ENCODE measurements at places on chromosomes 11 and 22. TPM values are rescaled to one million over a fixed set of nuclear protein-coding genes. Genes with fewer than 3 reads are reported as not detected.

The MPZL2 gene
- total RNA-seq, result not detected

The OR51S1 gene
- not detected for total RNA-seq

The FAM111B gene
- 148 TPM for total RNA-seq

GRCh38 chr11:31415435-31415834, 45.8 kb downstream of the DNAJC24 start:
- DNase-seq, result no peak

The MAPK11 gene
- 9.8 TPM for total RNA-seq

GRCh38 chr11:63783925-63784592, 15.5 kb upstream of the ZFTA start:
- DNase-seq, result no peak

GRCh38 chr11:44617671-44618461, 52.4 kb downstream of the CD82 start:
- DNase-seq, result peak; percentile 3

GRCh38 chr11:87851827-87852226, 323.4 kb downstream of the RAB38 start:
- no peak for DNase-seq

DNA sequence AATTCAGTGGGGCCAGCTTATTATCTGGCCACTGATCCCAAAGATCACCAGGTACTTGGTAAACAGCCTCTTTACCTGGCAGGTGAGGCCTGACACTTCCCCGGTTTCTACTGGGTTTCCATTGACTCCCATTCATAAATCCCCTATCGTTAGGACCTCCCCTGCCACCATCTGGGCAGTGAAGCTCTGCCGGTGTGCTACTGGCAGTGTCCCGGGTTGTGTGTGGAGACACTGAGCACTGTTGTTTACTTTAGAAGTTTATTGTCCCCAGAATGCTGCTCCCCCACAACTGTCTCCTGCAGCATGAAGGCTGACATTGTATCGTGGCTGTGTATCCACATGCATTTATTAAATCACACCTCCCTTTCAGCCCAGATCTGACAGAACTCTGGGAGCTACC, 142.7 kb downstream of the WNT7B start:
- DNase-seq, result no peak

- no peak for DNase-seq
These were observed 22.5 kb upstream of the SMIM35 start for GRCh38 chr11:118109231-118109630.

DNA sequence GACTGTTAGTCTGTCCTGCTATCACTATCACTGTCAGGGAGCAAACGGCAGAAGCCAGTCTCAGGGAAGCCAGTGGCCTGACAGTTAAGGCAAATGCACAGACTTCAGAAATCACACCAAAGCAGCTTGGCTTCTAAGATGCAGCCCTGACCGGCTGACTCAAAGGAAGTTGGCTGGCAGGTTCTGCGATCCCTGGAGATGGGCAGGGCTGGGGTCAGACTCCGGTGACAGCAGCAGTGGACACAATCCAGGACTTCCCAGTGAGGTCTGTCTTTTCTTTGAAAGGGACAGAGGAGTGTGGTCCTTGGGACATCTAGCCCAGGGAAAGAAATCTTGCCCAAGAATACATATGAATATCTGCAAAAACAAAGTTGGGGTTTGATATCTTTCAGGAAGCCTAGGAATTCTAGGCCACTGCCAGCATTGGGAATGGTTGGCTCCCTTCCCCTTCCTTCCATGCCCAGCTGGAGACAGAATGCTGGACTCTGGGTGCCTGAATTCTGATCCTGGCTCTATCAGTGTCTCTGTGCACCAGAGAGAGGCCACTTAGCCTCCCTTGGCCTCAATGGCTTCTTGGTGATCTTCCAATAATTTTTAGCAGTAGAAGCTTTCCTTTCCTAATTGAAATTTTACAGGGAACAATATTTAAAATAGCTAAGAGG, 108.9 kb downstream of the KIRREL3 start:
- no peak for DNase-seq

The SERPIND1 gene
- total RNA-seq, result not detected

The THY1 gene
- total RNA-seq, result not detected

- no peak for DNase-seq
These were observed 1045.8 kb downstream of the BRD1 start for GRCh38 chr22:48781868-48782267.

DNA sequence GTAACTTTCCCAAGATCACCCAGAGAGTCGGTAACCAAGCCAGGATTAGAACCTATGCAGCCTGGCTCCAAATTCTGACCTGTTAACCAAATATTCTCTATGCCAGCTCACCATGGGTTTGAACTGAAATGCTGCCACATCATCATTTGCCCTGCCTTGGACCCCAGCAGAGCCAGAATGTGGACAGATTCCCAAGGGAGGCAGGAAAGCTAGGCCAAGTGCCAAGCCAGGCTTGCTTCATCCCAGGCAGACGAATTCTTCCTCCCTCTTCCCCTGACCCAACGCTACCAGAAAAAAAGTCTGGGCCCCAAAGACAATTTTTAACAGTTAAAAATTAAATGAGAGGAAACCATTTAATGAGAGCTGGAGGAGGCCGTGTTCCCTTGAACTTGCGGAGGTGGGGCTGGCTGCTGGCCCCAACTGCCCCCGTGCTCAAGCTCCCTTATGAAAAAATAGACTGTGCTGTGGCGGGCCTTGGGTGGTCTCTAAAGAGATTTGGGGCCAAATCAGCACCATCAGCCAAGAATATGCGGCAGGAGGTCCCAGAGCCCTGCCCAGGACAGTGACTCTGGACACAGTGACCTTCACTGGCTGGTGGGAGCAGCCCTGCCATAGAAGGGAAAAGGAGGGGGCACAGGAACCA, 184.1 kb upstream of the SYT13 start:
- no peak for DNase-seq

The RIMBP3B gene
- total RNA-seq, result 0.49 TPM

DNA sequence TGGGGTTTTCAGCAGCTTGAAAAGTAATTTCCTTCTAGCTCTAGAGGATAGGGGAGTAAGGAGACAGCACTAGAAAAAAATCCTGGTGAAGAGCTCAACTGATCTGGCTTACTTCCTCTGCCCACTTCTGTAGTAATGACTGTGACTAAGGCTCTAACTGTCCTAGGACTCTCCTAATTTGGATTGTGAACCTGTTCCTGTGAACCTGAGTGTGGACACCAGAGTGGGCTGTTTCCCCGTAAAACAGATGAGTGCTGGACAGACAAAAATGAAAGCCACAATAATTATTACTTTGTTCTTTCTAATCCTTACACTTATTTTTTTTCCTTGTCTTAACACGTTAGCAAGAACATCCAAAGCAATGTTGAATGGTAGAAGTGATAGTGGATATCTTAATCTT, 154.1 kb downstream of the AASDHPPT start:
- no peak for DNase-seq

DNA sequence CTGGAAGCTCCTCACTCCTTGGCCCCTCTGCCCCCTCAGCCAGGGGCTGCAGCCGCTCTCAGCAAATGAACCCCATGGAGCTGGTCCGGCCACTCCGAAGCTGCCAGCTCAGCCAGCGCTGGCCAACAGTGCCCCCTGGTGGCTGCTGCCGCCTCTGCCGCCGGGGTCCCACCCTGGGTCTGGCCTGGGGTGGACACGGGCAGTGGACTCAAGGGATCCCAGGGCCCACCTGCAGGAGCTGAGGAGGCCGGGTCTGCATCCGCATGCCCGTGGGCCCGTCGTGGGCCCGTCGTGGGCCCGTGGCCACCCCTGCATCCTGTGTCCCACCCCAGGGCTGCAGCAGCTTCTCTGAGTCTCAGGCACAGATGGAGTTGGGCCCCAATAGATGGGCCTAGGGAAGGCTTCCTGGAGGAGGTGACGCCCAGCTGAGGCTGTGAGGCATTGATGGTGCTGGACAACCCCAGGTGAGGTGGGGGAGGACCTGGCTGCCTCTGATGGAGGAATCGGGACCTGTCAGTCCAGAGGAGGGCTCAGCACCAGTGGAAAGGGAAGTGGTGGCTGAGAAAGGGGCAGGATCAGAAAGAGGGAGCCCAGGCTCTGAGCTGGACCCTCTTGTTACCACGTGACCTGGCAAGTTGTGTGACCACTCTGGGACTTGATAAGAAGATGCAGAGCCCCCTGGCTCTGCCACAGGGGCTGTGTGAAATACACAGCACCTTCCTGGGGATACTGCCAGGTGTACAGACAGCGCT, 522.3 kb downstream of the BRD1 start:
- peak; percentile 48 for DNase-seq

DNA sequence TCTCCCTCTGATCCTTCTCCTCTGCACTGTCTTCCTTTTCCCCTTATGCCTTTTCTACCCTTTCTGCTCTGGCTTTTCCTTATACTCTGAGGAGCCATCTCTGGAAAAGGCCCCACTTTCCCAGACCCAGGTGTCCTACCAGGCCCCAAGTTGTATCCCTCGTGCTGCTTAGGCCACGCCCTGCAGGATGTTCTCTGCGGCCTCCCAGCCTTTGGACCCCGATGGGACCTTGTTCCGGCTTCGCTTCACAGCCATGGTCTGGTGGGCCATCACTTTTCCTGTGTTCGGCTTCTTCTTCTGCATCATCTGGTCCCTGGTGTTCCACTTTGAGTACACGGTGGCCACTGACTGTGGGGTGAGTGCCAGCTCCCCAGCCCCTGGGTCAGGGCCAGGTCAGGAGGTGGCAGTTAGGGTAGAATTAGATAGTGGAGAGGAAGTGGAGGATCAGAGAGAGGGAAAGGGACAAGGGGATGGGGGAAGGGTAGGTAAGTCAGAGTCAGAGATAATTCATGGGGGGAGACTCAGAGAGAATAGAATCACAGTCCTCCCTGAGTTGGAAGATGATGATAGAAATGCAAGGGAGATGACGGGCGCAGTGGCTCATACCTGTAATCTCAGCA, 8.9 kb downstream of the PGAP2 start:
- DNase-seq, result no peak

The IL17REL gene
- total RNA-seq, result 0.10 TPM

- DNase-seq, result no peak
These were observed 29.7 kb downstream of the GNB1L start for GRCh38 chr22:19824926-19825339.

DNA sequence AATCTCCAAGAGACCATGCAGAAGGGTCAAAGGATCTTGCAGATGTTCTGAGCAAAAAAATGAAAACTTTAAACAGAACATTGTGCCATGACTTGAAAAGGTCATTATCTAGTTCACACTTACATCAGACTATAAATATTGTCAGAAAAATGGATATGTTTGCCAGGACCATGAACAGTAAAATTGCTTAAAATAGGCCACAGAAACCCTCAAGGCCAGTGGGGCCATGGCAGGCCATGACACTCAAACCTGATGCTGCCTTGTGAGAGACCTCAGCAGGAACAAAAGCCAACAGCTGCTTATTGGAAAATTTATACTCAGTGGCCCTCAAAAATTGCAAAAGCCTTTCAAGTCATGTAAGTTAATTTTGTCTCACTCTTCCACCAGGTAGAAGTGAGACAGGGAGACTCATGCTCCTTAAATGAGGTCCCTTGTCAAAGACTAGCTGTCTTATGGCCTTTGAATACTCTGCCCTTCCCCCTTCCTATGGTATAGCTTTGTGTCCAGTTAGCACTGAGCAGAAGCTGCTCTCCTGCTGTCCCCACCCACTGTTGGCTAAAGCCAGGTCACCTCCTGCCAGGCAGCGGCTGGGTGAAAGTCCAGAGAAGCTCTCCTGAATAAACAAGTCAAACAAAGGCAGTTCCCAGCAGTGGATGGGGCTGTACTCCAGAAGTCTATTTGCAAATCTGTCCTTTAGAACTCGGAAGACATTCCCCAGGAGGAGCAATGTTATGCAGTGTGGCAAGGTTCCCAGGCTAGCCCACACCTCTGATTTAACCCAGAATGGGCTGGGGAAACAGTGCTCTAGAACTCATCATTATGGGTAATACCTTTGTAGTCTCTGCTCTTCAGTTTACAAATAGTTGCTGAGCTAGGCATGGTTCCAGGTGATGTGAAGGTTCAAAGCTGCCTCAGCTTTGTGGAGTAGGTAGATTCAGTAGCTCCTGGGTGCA, 21.4 kb downstream of the ADM start:
- DNase-seq, result no peak

The PANX3 gene
- not detected for total RNA-seq

GRCh38 chr11:117877120-117877784, 794 bp upstream of the FXYD6 start:
- DNase-seq, result no peak

The OR51I1 gene
- total RNA-seq, result not detected

DNA sequence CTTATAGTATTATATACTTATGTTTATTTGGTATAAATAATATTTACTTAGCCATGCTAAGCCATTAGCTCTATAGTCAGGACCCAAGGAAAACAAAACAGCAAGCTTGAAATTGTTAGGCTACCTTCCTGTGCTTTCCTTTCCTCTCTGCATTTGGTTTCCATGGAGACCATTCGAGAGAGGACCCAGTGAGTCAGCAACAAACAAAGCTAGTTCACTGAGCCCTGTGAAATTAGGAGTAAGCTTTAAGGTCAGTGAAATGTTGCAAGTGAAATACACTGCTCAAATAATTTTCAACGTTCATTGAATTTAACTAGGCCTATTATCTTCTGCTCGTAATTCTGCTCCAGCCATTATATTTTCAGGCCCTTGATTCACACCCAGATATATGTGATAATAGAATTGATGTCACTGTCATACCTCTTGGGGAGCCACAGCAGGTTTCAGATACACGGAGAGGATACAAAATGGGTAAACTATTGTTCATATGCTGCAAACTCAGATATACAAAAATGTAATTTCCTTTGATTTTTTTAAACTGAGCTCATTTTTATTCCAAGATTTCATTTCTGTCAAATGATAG, 9.1 kb upstream of the OR10D3 start:
- DNase-seq, result no peak

GRCh38 chr11:69546735-69547370, 65.4 kb downstream of the LINC01488 start:
- no peak for DNase-seq

DNA sequence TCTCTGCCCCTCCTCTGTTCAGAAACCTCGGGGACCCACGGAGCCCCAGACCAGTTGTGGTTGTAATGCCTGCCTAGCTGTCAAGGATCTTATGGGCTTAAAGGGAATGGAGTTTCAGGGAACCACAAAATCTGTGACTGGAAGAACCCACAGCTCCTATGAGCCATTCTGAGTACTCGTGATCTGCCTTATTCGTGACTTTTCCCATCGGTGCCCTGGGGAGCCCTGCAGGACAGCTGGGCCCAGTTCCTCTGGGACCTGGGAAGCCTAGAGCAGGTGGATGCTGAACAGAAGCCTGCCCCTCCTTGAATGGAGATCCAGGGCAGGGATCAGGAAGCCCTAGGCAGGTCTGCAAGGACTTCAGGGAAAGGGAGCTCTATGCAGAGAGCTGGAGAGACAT, 42.1 kb upstream of the TTC12 start:
- DNase-seq, result no peak

All from B cell (primary cell).